Fibroblast of the aortic adventitia (primary cell): ENCODE measurements at places on chromosomes 2 and 18. TPM values are rescaled to one million over a fixed set of nuclear protein-coding genes. Genes with fewer than 3 reads are reported as not detected.

GRCh38 chr2:64325852-64326577 lies 127.9 kb upstream of the LGALSL start:
- no peak for DNase-seq

ST6GAL2 gene
- total RNA-seq, result 0.09 and 0.16 TPM in 2 replicates

DNA sequence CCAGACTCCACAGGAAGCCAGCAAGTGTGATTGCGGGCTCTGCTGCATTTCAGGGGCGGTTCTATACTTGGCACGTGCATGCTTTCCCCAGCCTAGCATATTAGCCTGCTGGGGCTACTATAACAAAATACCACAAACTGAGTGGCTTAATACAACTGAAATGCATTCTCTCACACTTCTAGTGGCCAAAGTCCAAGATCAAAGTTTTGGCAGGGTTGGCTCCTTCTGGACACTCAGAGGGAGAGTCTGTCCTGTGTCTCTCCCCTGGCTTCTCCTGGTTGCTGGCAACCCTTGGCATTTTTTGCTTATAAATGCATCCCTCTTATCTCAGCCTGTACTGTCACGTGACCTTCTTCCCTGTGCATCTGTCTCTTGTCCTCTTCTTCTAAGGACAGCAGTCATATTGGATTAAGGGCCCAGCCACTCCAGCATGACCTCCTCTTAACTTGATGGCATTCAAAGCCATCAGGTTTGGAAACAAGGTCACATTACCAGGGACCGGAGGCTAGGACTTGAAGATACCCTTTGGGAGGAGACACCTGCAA lies 138.7 kb downstream of the RNF152 start:
- DNase-seq, result no peak

GRCh38 chr2:22946553-22946952 lies 438.4 kb upstream of the KLHL29 start:
- DNase-seq, result no peak

HJURP gene
- 1.1 and 34.9 TPM in 2 replicates for total RNA-seq

RTP5 gene
- total RNA-seq, result not detected in 2 replicates

GRCh38 chr2:212359425-212360067 lies 179.1 kb downstream of the ERBB4 start:
- DNase-seq, result no peak

DNA sequence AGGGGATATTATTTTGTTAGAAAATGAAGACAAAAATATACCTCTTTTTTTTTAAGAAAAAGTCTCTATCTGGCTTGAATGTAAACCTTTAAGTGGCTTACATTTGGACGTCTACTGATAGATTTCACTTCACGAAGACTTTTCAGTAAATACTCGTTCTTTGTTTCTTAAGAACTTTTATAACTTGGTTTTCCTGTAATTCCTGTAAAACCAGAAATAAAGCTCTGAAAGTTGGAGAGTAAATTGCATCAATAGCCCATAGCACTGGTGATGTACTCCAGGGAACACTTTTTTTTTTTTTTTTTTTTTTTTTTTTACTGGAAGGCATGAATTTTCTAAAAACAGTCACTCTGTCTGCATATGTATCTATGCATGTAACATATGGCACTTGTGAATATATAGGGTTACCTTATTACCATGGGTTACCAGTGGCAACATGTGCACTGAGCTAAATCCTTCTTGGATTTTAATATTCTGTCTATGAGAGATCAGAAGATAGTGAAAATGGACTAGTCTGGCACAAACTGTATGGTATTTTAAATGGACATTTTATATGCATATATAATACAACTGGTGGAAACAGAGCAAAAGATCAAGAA lies 309.2 kb upstream of the TCF4 start:
- no peak for DNase-seq

- no peak for DNase-seq
These were observed 32.8 kb downstream of the NRP2 start for GRCh38 chr2:205714789-205715720.

TMEM131 gene
- 11.9 and 45.1 TPM in 2 replicates for total RNA-seq

GRCh38 chr2:111091811-111092211 lies 28.9 kb upstream of the BCL2L11 start:
- no peak for DNase-seq

NPHP1 gene
- 11.8 and 11.9 TPM in 2 replicates for total RNA-seq

GRCh38 chr2:207847807-207848544 lies 78.3 kb upstream of the FZD5 start:
- DNase-seq, result peak; percentile 69

- no peak for DNase-seq
These were observed 51.1 kb downstream of the TLK1 start for GRCh38 chr2:171109571-171109970.

- peak; percentile 1 for DNase-seq
These were observed 177.9 kb downstream of the CYRIA start for GRCh38 chr2:16487686-16488085.

DNA sequence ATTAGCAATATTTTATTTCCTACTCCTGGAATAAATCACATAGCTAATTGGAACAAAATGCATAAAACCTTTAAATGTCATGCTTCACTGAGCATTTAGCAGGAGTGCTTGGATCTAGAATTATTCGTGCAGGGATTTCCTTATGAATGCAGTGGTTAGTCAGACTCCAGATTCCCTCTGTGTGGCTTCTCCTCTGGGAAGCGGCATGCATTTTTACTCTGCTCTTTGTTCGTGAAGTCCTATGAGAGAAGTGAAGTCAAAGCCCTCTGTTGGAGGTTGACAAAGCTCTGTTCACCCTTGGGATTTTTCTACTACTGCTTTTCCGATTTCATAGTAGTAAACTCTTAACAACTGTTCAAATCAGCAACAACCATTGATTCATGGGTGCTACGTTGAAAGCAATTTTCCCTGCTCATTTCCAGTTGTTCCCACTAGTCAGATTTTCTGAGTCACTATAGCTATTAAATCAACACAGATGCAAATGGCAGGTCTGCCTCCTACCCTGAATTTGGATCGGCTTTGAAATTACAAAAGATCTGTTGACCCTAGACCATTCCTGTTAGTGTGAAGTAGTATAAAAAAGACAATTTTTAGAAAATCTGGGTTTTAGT lies 461.7 kb downstream of the STK39 start:
- no peak for DNase-seq

PRSS56 gene
- not detected in 2 replicates for total RNA-seq

DSG3 gene
- 0.16 TPM in 1 of 2 replicates, not detected in the other for total RNA-seq

MIB1 gene
- 47.0 and 111 TPM in 2 replicates for total RNA-seq

DNA sequence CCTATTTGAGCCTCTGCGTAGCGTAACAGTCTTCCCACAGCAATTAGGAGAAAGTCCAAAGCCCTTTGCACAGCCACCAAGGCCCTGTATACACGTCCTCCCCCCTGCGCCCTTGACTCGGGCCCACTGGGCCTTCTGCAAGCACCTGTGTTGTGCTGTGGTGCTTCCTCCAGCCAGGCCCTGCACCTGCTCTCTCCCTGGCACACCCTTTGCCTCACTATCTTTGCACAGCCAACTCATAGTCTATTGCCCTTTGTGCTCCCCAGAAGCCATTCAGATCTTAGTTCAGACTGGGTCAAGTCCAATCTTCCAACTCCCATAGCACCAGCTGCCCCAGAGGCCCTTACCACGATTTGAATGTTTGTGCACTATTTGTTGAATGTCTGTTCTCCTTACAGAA lies 271.6 kb upstream of the MGAT5 start:
- DNase-seq, result no peak

DNA sequence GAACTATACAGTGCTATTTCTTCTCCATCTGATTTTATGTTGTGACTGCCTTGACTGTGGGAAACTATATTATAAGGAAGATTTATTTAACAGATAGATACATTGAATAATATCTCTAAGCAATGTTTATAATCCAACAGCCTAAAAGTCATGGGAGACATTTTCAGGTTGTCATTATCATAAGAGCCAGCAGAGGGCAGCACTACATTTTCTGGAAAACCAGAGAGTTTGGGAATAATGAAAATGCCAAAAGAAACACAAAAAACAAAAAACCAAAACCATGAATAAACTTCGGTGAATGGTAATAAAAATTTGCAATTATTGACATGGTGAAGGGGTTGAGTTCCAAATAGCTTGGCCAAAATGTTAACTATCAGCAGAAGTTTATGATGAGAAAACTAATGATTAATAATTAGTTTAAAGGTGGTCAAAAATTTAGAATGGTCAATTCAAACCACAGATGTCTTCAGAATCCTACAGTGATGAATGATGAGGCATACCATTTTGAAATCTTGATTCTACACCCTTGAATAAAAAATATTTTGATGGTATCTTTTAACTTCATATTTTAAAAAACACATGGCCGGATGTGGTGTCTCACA lies 4.7 kb downstream of the EEF1B2 start:
- peak; percentile 69 for DNase-seq

GRCh38 chr18:26307161-26307773 lies 81.0 kb downstream of the TAF4B start:
- DNase-seq, result peak; percentile 78

- no peak for DNase-seq
These were observed 27.4 kb downstream of the USP34 start for GRCh38 chr2:61443342-61444041.

MC4R gene
- total RNA-seq, result not detected in 2 replicates

DNA sequence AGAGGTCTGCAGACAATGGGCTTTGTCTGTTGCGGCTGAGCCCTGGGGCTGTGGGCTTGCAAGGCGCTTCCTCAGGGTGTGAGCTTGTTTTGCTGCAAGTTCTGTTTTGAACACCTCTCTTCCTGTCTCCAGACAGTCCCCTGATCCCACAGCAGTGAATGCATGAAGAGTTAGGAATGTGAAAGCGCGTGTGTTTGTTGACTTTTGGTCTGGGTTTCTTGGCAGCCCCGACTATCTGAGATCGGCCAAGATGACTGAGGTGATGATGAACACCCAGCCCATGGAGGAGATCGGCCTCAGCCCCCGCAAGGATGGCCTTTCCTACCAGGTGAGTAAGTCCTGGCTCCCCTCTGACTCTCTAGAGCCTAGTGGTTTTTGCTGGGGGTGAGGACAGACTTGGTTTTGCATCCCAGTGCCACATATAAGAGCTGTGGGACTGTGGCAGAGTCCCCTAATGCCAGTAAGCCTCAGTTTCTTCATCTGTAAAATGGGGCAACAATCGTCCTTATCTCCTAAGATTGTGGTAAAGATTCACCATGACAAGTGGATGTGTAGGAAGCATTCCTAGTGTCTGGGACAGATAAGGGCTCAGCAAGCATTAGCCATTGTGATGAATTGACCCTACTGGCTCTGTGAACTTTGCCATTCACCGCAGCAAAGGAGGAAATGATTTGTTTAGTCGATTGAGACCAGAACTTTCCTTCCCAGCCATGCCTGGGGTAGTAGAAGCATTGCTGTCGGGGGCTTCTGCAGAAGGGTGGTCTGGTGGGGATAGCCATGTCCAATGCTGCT lies 3.0 kb downstream of the LBH start:
- peak; percentile 89 for DNase-seq

DNA sequence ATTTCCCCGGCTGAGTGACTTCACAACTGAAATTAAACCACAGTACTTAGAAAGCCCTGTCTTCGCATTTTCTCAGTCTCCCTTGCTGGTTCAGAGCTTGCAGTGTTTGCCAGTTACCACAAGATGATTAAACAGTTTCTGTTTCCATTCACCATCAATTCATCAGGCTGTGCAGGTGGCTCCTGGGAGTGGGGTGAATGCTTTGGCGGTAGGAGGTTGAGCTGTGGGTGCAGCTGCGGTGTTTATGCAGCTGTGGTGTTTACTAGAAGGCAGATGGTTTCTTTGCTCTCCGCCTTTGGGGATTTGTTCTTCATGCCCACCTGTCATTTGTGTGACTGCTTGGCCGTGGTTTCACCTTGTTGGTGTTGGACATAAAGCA lies 16.1 kb downstream of the ACOXL start:
- DNase-seq, result no peak
